ENCODE measurements at places on chromosomes 3 and 15. TPM values are rescaled to one million over a fixed set of nuclear protein-coding genes. Genes with fewer than 3 reads are reported as not detected.

GRCh38 chr15:67397139-67397538 lies 123.8 kb upstream of the C15orf61 start:
- DNase-seq: no peak

DNA sequence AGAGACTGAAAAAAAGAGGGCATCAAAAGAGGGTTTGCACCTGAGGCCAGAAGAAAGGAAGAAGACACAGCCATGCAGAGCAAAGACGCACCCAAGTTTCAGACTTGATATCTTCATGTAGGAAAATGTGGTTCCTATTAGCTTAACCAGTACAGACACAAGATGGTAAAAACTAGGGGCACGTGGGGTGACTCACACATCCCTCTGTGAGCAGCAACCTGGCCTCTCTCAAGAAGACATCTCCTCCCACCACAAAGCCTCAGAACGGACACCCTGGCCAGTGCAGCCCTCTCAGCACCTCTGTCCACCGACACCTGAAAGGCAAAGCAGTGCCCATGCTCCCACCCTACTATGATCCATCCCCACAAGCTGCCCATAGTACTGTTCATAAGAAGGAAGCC lies 33.3 kb downstream of the GLB1 start:
- DNase-seq: no peak

GRCh38 chr3:30516238-30516637 lies 90.2 kb upstream of the TGFBR2 start:
- DNase-seq: no peak

DNA sequence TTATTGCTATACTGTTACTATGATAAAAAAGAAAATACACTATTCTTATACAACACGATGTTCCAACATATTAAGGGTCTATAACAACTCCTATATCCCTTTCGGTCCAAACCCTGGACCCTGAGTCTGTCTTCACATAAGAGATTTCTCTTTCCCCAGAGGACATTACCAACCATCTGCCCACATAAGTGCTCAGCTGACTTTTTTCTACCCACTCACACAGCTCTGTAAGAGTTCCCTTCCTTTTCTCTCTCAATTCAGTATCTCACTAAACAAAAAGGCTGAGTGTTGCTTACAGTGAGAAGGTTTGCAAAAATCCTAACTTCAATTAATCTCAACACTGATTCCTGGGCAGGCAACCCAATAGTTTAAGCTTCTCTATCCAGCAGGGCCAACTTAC lies 30.5 kb downstream of the ITGB5 start:
- DNase-seq: no peak

- DNase-seq: no peak
Measured at GRCh38 chr3:133691273-133692107, 29.7 kb upstream of the TOPBP1 start.

GRCh38 chr3:11477407-11477911 lies 166.3 kb downstream of the VGLL4 start:
- DNase-seq: peak; percentile 18

DNA sequence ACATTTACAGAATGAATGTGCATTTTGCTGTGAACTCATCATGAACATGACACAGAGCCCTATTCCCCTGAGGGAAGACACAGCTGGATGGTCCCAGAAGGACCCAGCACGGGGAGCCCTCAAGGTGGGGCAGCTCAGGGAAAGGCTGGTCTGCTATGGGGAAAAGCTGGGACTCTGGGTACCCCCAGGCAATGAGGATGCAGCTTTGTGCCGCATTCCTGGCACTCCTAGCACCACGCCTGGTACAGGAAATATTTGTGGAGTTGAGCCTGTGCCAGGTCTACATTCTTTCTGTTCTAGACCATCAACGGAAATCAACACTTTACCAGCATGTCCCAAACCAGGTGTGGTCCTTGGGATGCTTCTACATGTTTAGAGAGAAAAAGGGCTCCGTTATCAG lies 74.0 kb downstream of the SRGAP3 start:
- DNase-seq: no peak

- DNase-seq: no peak
Measured at GRCh38 chr3:193237030-193237429, 4.0 kb upstream of the PLAAT1 start.

DNA sequence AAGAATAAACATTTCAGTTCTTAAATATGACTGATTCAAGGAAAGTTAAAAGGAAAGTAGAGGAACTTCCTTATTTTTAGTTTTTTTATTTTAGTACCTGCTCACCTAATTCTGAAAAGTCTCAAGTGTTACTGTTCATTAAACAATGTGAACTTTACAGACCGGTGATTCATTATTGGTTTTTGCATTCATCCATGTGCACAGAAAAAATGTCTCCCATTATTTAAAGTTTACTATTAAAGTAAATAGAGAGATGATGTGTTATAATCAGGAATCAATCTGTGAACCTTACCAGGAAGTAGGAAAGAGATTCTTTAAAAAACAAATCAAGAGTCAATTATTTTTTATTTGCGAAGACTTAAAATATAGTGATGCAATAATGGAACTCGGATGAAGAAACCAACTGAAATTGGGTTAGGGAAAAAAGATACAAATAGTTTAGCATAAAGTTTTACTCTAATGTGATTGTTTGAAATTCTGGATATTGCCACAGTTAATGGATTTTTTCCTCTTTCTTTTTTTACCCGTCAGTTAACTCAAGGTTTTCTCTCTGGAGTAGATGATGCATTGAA lies 119.4 kb upstream of the SAMMSON start:
- no peak for DNase-seq

DNA sequence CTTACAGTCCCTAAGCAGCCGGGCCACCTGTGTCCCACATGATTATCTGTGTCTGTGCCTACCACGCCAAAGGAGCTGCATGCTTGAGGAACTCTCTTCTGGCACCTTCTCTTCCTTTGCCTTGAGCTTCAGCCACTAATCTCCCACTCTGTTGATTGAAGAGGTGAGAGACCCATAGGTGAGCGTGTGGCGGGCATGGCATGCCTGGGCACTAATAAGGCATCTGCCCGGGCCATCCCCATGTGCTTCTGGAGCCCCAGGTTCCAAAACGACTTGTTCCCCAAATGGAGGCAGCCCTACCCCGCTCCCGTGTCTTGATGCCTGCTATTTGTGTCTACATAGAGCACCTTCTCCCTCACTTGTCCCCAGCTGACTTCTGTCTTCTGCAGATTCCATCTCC lies 13.0 kb downstream of the MCM2 start:
- no peak for DNase-seq

- peak; percentile 27 for DNase-seq
Measured at GRCh38 chr15:78049691-78050440, 27.6 kb downstream of the TBC1D2B start.

DNA sequence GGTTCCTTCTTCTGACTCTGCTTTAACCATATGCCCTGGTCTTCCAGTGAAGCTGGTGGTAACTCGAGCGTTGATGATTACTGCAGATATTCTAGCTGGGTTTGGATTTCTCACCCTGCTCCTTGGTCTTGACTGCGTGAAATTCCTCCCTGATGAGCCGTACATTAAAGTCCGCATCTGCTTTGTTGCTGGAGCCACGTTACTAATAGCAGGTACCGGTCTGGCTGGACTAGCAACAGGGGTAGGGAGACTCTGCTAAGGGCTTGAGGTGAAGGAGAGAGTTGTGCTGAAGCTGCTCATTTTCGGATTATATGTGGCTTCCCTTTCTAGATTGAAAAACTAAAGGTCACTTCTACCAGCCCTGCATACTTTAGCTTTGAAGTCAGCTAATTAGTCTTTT lies 16.8 kb downstream of the CLDN16 start:
- DNase-seq: no peak

DNA sequence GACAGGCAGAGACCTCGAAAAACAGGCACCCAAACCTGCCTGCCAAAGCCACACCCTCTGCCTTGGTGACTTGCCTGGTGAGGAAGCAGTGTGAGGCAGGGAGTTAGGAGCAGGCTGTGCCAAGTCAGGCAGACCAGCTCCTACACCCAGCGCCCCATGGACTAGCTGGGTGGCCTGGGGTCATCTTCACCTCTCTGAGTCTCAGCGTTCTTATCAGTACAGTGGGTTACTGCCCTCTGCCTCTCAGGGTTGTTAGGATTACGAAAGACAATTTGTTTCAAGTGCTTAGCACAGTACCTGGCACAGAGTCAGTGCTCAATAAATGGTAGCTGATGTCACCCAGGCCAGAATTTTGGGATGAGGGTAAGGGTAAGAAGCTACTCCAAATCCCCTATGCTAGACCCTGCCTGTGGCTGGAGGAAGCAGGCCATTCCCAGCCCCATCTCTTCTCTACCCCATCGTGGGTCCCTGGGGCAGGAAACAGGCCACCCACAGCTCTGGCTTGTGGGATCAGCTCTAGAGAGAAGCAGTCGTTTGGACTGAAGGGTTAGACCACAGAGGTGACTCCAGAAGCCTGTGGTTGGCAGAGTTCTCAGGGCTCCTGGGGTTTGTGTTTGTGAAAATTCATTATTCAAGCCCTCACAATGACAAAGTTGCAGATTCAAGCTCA lies 10.1 kb downstream of the SLC51B start:
- DNase-seq: peak; percentile 40

DNA sequence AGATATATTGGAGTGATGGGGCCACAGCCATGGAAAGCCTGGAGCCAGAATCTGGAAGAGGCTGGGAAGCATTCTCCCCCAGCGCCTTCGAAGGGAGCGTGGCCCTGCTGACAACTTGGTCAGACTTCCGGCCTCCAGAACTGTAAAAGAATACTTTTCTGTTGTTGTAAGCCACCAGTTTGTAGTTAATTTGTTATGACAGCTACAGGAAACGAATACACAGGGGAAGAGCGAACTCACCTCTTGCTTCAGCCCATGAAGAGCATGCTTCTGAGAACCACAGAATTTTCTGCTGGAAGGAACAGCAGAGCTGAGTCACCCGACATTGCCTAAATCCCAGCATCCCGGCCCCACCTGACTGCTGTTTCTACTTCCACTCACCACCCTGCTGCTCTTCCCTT lies 501.7 kb downstream of the SHQ1 start:
- no peak for DNase-seq

GRCh38 chr15:56989411-56989924 lies 71.0 kb downstream of the TCF12 start:
- DNase-seq: no peak

GRCh38 chr3:30951826-30952225 lies 57.4 kb upstream of the GADL1 start:
- DNase-seq: no peak

GRCh38 chr15:57313134-57313483 lies 63.2 kb upstream of the CGNL1 start:
- DNase-seq: no peak

DNA sequence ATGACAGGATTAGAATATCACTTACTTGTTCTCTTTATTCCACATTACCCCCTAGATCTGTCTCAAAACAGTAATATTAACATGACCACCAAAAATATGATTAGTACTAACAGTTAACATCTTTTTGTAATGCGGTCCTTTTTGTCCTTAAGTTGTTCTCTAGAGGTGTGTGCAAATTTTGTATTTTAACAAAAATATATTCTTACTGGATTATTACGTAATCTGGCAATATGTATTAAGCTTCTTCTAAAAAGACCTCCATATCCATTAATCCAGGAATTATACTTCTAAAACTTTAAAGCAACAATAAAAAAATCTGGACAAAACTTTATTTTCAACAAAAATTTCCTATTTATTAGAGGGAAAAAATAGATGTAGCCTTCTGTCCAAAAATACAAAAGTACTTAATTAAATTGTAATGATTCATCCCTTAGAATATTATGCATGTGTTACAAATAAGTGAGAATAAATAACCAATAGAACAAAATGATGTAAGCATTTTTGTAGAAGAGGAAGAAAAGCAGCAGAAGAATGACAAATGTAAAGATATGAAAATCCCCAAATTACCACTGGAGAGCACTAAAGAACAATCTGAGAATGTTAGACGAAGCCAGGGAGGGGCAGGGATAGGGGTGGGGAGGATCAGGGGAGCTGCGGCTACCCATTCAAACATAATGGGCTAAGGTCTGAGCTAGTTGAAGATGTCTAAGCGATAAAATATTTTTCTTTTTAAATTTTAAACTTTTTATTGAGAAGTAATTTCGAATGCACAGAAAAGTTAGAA lies 945.6 kb downstream of the MCTP2 start:
- DNase-seq: no peak

DNA sequence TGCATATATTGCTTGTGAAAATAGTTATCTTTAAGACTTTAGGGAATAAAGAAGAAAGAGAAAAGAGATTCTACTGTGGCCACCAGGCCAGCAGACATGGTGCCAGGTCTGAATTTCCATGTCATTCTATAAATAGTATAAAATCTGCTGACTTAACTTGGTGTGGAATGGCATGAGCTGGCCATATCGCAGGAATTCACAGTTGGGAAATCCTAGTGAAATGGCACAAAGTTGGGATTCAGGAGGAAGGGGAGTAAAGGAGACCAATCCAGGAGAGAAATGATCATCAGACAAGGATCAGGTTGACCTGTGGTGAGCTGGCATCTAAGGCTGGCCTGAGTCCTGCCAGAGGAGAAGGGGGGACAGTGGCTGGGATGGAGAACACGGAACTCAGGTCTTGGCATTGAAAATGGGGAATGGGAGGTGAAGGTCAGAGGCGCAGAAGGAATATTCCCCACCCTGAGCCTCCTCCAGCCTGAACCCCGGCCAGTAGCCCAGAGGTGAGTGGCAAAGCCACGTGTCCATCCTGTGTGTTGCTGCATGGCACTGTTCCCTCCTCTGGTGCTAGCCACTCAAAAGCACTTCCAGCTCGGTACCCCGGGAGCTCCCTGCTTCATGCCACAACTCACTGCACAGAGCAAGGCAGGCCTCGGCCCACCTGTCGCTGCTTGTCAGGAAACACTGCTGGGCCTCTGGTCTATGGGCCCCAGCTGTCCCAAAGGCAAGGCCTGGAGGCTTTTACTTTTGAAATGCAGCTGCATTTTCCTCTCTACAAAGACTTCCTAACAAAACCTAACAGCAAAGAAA lies 51.4 kb downstream of the SSUH2 start:
- DNase-seq: no peak

- DNase-seq: no peak
Measured at GRCh38 chr3:50656417-50657195, 18.1 kb upstream of the DOCK3 start.

Gene GOLGA6B
- not detected for total RNA-seq

Gene DPH6
- 9.3 TPM for total RNA-seq

Gene TAGLN3
- total RNA-seq: 0.08 TPM

Gene OSTN
- not detected for total RNA-seq

Gene RARRES1
- total RNA-seq: 79.2 TPM

Gene GTF2A2
- total RNA-seq: 95.4 TPM

Gene GABRG3
- total RNA-seq: not detected

Gene HRG
- not detected for total RNA-seq

Gene CCDC80
- 0.41 TPM for total RNA-seq

Gene TEX55
- total RNA-seq: not detected

Gene PLA2G4E
- not detected for total RNA-seq

Gene DZIP3
- 2.8 TPM for total RNA-seq

Data from HT-29 (cell line).